ENCODE measurements at places on chromosomes 6 and 20.
A peak's percentile ranks its signal among the peaks of the same experiment; 100 is the strongest.

DNA sequence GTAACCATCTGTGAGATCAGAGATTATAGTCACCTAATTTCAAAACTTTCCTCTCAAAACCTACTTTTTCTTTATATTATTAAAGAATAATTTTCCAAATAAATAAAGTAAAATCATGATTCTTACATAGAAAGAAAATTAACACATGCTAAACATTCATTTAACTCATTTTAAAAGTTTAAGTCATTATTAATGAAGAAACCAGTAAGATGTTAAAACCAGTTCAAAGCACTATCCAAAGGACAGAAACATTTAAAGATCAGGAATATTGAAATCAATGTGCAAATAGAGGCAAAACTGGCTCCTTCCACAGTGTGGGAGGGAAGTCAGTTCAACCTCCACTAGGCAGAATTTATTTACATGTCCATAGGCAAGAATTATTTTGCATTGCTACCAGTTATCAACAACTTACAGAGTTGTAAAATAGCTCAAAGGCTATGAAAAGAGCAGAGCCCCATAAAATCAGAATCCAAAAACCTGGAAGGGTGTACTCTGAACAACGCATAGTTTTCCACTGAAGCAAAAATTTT is 146.9 kb downstream of the KHDC1L start:
- no peak for DNase-seq

- no peak for DNase-seq
Measured at GRCh38 chr6:1893470-1894130, 283.9 kb downstream of the FOXC1 start.

- DNase-seq, result peak; percentile 91
Measured at GRCh38 chr20:62182469-62183425, at the start of gene MTG2. MTG2 (plus strand) TSS chr20:62183028; CDS start chr20:62193421, 10,393 bp downstream.

- DNase-seq, result no peak
Measured at GRCh38 chr20:19885939-19886660, 128.0 kb downstream of the RIN2 start.

GRCh38 chr6:54111341-54112045 is at the start of gene MLIP:
MLIP (plus strand) TSS chr6:54111443; CDS start chr6:54111480, 37 bp downstream.
- no peak for DNase-seq

- DNase-seq, result no peak
Measured at GRCh38 chr6:157070403-157071107, 252.8 kb downstream of the TMEM242 start.

GRCh38 chr6:41836022-41836659 is 48.6 kb downstream of the TOMM6 start:
- no peak for DNase-seq

DNA sequence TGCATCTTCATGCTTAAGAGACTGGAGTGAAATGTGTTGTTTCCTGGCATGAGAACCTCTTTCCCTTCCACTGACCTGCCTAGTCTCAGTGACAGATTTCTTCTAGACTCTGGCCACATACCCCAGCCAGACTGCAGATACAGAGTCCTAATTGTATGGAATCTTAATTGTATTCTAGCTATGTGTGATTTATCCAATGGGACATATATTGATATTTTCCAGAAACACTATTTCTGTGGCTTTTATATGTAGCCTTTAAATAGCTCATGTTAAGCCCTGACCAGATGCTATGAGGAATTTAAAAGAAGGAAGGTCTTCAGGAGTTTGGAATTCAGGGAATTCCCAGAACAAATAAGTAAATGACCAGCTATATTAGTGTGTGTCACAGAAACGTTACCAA is 99.0 kb downstream of the FIG4 start:
- DNase-seq, result no peak

DNA sequence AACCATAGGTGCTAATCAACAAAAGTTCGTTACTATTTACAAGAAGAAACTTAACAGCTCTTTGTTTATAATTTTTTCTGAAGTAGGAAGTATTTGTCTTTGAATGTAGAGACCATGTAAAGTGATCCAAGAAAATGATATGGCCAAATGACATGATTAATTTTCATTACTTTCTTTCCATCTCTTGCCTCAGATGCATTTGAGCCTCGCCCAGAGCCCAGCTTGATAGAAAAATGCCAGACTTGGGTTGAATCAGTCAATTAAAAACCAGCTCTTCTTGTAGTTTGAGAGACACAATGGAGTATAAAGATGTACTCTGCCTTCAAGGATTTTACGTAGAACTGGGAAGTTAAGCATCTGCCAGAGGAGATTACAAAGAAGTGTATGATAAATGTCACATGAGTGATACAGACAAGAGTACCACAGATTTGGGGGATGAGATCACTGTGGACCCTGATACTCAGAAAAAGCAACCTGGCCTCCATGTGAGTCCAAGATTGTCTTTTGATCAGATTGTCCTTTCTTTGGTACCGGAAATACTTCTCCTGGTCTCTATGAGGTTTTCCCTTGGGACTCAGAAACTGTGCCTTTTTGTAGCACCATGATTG is 92.5 kb upstream of the SUPT3H start:
- DNase-seq, result no peak

- DNase-seq, result no peak
Measured at GRCh38 chr6:16968101-16968500, 133.7 kb upstream of the STMND1 start.

GRCh38 chr6:2982426-2983117 is 11.2 kb upstream of the SERPINB6 start:
- DNase-seq, result no peak

GRCh38 chr20:63086421-63087235 is 79.9 kb upstream of the BHLHE23 start:
- DNase-seq, result no peak

GRCh38 chr6:49509342-49509741 is 9.6 kb downstream of the GLYATL3 start:
- no peak for DNase-seq
